ENCODE measurements at places on chromosomes 4 and X.

GRCh38 chr4:109079201-109079600, 223.3 kb downstream of the COL25A1 start:
- DNase-seq = no peak

GRCh38 chr4:92210906-92211305, 92.9 kb upstream of the GRID2 start:
- no peak for DNase-seq

DNA sequence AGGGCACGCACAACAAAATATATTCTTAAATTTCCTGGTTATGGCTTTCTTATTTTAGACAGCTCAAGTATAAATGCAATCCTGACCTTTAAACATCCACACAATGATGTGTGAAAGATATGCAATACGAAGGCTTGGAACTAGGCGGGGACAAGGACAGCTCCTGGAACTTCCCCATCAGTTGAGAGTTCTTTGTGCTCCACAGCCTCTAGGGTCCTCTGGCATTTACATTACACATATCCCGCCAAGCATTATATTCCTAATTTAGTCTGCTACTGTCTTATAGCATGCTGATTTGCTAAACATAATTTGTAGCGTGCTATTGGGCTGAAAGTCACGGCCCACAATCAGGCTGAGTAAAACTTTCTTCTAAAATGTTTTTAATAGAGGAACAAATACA, 74.4 kb downstream of the FTHL17 start:
- DNase-seq = no peak

DNA sequence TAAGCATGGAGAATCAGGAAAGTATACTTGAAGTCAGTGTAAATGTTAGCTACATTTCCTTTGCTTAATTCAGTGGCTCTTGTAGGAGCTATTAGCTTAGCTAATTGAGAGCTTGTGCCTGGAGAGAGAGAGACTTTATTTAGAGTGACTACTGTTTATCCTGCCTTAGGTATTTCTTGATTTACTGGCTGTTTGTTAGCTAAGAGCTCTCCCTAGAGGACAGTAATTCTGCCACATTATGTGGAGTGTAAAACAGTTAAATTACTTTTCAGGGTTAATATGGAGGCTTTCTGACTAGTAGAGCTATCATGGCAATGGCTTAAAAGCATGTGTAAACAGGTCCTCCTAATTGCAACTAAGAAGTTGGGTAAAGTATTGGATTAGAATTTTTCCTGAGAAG, 306.5 kb upstream of the TECRL start:
- no peak for DNase-seq

- no peak for DNase-seq
These were observed 56.9 kb upstream of the PDGFRA start for GRCh38 chr4:54172156-54172555.

DNA sequence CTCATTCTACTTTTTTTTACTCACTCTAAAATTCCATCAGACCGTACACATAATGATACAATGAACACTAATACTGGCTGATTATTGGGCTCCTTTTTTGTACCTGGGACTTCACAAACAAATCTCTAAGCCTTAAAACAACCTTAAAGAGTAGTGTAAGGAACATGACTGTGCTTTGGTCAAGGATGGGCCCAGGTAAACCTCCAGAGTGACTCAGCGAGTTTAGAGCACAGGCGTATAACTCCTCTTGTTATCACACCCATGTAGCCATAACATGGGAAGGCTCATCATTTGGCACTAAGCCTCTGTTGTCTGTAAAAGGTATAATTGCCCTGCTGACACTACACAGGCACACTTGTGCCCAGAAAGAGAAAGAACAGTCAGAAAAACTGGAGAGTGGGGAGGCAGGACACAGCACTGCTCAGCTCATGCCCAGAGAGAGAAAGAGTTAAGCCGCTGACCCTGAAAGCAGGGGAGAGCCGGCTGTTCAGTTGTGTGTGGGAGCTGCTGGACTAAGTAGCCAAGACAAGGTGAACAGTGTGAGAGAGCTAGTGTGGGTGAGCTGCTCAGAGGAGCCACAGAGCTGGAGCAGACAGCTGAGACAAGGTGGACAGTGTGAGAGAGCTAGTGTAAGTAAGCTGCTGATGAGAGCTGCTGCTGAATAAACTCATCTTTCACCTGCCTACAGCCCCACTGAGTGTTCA, 319.6 kb upstream of the BMP3 start:
- no peak for DNase-seq

GRCh38 chrX:106281383-106281782, 113.3 kb downstream of the PWWP3B start:
- DNase-seq = no peak

GRCh38 chr4:141562649-141563048, 73.7 kb upstream of the IL15 start:
- no peak for DNase-seq

DNA sequence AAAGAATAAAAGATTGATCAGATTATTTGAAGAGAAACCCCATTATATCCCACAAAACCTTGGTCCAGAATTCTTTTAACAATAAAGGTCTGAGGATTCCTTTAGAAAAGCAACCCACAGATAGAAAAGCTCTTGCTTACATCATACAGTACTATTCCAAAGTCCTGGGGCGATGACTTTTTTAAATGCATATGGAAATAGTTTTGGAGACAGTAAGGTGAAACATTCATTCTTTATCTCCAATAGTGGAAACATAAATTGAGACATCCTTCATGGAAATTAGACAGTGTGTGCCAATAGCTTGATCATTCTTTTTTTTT, 85.7 kb upstream of the UCP1 start:
- DNase-seq = no peak

DNA sequence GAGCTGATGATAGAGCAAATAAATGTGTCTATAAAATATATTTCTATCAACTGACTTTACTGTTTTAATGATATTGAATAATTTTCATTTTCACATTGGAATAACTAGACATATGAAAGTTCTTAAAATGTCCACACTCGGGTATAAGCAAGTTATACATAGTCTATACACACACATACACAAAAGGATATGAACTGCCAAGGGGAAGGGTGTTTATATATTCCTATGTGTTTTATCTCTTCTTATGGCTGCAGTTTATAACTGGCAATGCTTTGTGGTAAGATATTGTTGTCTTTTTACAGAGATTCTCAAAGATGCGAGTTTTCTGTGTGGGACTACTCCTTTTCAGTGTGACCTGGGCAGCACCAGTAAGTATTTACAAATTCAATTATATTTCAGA, 1.6 kb downstream of the MEPE start:
- DNase-seq = no peak

- no peak for DNase-seq
These were observed 80.3 kb downstream of the PPEF2 start for GRCh38 chr4:75821966-75822365.

GRCh38 chr4:106687026-106687425, 318.4 kb upstream of the GIMD1 start:
- no peak for DNase-seq

- no peak for DNase-seq
These were observed 130.6 kb upstream of the GLRA2 start for GRCh38 chrX:14398725-14399124.

- DNase-seq = no peak
These were observed 1213.2 kb downstream of the RAPGEF2 start for GRCh38 chr4:160316036-160316435.

DNA sequence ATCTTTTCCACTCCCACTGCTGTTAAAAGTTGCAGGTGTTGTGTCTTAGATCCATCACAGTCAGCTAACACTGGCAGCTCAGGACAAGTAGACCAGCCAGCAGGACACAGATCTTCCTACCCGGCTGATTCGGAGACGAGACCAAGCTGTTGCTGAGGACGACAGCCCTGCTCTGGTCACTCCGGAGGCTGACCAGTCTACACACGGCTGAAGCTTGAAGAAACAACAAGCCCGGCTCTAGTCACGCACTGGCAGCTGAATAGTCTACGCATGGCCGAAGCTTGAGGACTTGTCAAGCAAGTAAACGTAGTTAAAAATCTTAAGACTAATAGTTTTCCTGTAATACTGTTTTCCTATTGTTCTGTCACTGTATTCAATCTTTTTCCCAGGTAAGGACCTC, 1.8 kb downstream of the ACOX3 start:
- DNase-seq = no peak

- DNase-seq = peak; percentile 3
These were observed 108.4 kb upstream of the ATXN3L start for GRCh38 chrX:13428053-13428786.

DNA sequence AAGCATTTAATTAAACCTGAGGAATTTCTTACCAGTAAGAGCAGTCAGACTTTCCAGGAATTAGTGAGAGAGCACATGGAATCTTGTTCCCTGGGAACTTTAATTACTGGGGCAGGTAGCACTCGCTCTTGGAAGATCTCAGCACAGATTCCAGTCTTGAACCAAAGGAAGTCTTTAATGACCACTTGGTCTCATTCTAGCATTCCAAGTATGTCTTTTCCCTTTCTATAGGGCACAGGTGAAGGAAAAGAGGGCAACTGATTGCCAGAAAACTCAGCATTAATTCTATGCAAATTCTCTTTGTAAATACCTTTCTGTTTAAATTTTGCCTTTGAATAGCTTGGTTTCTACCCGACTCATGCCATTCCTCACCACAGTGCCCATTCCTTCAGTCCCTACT, 236.6 kb downstream of the LDB2 start:
- no peak for DNase-seq

DNA sequence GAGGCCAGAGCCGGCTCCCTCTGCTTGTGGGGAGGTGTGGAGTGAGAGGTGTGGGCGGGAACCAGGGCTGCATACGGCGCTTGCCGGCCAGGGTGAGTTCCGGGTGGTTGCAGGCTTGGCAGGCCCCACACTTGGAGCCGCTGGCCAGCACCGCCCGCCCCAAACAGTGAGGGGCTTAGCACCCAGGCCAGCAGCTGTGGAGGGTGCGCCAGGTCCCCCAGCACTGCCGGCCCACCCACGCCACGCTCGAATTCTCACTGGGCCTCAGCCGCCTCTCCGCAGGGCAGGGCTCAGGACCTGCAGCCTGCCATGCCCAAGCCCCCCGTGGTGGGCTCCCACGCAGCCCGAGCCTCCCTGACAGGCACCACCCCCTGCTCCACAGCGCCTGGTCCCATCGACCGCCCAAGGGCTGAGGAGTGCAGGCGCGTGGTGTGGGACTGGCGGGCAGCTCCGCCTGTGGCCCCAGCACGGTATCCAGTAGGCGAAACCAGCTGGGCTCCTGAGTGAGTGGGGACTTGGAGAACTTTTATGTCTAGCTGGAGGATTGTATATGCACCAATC, 275.3 kb downstream of the RAPGEF2 start:
- no peak for DNase-seq

All from stimulated activated naive CD8-positive, alpha-beta T cell treated with anti-CD3 and anti-CD28 coated beads, Interleukin-15, amount 100 ng/mL, for 72 hours (primary cell).